IgD-negative memory B cell (primary cell): ENCODE measurements at places on chromosomes 5 and 9. TPM values are rescaled to one million over a fixed set of nuclear protein-coding genes. Genes with fewer than 3 reads are reported as not detected.

RAB14 gene
- polyA plus RNA-seq: 35.7 TPM

UCK1 gene
- 26.2 TPM for polyA plus RNA-seq

C9orf43 gene
- polyA plus RNA-seq: not detected

SPATA31A3 gene
- not detected for polyA plus RNA-seq

FGF10 gene
- not detected for polyA plus RNA-seq

ARID3C gene
- not detected for polyA plus RNA-seq

LAMC3 gene
- polyA plus RNA-seq: not detected

GFI1B gene
- 0.74 TPM for polyA plus RNA-seq

PPP3R2 gene
- not detected for polyA plus RNA-seq

IFNK gene
- not detected for polyA plus RNA-seq

SPACA9 gene
- polyA plus RNA-seq: 4.6 TPM

STPG3 gene
- polyA plus RNA-seq: not detected

DNAJB5 gene
- polyA plus RNA-seq: 0.75 TPM

PLPPR1 gene
- polyA plus RNA-seq: not detected

AFAP1L1 gene
- not detected for polyA plus RNA-seq

FAM163B gene
- polyA plus RNA-seq: not detected

PLAC8L1 gene
- polyA plus RNA-seq: not detected

PCDHB8 gene
- not detected for polyA plus RNA-seq

MARCOL gene
- not detected for polyA plus RNA-seq

MEIKIN gene
- not detected for polyA plus RNA-seq

RNF183 gene
- polyA plus RNA-seq: not detected

SMIM33 gene
- polyA plus RNA-seq: not detected

LNPEP gene
- polyA plus RNA-seq: 20.1 TPM

ADCY2 gene
- not detected for polyA plus RNA-seq
